Activated CD4-positive, alpha-beta T cell treated with anti-CD3 and anti-CD28 coated beads for 4 hours (primary cell): ENCODE measurements at places on chromosomes 3 and 15.

DNA sequence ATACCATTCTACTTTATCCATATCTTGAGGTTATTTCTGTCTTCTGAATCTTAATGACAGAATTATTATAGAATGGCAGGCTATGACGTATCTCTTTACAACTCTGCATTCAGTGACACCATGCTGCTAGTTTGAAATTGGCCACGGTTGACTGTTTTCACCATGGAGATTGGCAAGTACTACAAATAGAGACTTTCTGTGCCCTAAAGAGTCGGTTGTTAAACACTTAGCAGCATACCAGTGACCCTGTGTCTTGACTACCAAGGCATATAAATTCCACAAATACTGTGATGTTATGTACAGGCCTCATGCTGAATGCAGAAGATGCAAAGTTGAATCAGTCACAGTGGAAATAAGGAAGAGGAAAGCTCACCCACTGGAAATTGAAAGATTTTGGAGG lies 67.0 kb upstream of the CADPS start:
- no peak for DNase-seq

GRCh38 chr3:107657971-107658370 lies 135.2 kb downstream of the BBX start:
- no peak for DNase-seq

DNA sequence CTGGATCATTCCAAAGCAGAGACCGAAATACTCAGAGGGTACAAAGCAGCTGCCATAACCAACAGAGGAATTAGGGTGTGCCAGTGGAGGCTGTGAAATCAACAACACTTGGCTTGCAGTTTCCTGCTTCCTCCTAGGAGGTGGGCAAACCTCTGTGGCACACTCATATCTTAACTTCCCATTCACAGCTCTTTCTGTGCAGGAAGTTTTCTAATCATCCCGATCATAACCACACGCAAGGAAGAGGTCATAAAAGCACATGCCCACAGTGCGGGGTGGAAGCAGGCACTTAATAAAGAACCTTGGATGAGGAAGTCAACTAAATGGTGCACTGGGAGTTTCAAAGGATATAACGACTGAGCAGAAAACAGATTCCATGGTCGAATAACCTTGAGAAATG lies 5.1 kb downstream of the SCAMP2 start:
- no peak for DNase-seq

DNA sequence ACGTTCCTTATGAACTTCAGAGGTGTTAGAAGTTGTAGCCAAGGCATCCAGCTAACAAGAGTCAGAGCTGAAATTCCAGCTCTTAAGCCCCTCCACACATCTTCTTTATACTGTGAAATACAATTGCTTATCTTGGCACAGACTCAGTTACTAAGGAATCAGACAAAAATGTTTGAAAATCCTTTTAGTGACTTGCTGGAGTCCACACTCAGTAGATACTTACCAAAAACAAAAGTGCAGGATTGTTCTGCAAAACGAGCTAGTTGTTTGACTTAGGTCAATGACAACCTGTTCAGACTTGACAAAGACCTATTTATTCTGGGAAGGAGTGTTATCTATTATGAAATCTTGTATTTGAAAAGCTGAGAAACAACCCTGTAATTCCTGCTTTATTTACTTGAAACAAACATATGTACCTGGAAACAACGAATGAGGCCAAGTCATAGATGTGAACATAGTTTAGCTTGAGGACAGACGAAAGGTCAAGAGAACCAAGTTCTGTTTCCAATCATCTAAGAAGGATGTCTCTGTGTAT lies 38.5 kb downstream of the B3GNT5 start:
- DNase-seq: no peak

- no peak for DNase-seq
Observed at GRCh38 chr3:157981819-157982218, 124.4 kb downstream of the SHOX2 start.

DNA sequence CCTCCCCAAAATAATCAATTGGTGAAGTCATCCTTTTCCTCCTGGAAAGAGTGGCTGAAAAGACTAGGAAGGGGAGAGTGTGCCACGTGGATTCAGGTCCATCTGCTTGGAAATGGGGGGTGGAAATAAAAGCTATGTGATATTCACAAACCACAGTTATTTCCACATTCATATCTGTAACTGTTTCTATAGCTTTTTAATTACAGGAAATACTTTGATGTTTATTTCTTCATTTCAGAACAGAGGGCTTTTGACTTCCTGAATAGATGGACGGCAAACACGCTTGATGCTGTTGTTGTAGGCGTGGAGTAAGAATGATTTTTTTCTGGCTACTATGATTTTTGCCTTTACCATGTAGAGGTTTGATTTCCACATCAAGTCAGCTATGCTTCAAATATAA lies 10.1 kb downstream of the AADACL2 start:
- no peak for DNase-seq

GRCh38 chr15:32716216-32716914 lies 1.4 kb upstream of the GREM1 start:
- DNase-seq: no peak

DNA sequence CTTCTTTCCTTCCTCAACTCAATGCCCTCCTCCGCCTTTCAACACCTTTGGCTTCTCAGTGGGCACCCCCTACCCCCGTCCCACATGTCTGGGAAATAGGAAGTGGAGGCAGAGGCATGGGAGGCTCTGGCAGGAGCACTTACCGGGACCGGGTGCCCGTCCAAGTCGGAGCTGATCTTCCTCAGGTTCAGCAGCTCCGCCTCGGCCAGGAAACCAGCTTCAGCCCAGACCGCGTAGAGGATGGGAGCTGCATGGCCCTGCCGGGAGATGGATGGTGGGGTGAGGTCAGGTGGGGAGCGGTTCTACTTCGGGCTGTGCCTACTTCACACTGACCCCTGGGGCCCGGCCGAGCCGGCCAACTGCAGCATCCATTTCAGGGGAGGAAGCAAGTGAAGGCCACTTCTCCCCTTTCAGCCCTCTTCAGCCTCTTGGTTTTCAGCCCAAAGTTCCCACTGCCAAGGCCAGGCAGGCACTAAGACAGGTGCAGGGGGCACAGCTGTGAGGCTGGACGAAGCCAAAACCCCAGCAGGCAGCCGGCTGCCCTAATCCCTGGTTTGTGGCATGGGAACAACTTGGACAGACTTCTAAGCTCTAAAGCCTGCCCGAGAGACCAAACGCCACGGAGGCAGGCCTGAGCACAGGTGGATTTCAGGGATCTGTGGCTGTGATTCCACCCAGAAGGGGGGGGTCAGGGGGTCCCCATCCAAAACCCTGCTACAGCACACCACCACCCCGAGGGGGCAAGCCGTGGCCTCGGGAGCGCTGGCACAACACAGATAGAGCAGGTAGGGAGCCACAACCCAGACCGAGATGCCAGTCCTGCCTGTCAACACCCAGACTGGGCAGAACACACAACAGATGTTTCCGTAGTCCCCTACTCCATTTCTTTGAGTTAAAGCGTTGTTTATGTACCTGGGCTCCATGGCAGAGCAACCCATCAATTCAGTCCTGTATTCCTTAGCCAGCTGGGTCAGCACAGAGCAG lies 14.5 kb downstream of the TKT start:
- no peak for DNase-seq

DNA sequence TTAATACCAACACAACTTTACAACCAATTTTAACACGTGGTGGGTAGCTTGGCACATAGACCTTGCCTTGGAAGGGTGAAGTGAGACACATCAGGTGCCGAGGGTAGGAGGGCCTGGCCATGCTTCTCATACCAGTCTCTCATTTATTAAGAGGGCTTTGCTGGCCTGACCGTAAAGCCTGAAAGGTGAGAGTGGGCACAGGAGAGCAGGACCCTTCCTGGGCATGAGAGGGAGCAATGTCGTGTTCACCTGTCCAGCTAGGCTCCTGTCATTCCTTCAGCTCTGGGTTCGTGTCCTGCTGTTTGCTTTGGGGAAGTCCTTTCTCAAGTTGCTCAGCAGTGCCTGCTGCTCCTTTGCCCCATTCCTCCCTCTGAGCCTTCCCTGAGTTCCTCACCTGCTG lies 294.4 kb downstream of the EPHB1 start:
- no peak for DNase-seq

DNA sequence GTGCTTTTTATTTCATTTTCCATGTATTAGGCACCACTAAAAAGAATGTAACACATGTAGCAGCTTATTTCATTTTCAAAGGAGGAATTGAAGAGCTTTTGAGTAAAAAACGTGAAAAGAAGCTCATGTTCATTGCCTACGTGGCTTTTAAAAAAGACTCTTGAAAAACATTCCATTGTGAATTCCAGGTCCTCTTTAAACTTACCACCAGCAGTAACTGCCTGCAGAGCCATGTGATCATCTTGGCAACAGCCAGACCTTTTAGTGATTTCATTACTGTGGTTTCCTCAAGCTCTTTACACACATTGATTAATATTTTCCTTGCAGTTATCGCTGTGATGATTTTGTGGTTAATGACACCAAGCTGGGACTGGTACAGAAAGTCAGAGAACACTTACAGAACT lies 43.8 kb upstream of the FBXL22 start:
- peak; percentile 13 for DNase-seq

DNA sequence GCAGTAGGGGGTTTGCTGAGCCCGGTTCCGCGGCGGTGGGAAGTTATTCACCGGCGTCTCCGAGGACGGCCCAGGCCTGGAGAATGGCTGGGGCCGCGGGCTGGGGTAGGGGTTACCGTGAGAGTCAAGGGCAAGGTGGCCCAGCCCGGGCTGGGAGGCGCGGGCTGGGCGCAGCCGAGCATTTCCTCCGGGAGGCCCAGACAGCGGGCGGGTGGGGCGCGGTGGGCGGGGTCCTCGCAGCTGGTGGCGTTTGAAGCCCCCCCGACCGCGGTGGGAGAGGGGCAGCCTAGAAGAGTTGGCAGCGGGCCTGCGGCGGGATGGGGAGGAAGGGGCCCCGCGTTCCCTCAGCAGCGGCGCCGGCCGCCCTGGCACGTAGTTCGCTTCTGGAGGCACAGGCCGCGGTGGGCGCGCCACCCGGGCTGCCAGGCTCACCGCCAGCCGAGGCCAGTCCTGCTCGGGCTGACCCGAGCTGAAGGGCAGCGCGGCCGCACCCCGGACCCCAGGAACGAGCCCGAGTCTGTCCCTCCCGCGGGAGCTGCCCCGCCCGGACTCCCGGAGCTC lies 960 bp upstream of the KLF13 start:
- peak; percentile 44 for DNase-seq
